ENCODE measurements at places on chromosomes 7 and 10.
A peak's percentile ranks its signal among the peaks of the same experiment; 100 is the strongest.

- DNase-seq, result no peak
These were observed 39.5 kb downstream of the DIP2C start for GRCh38 chr10:649798-650440.

DNA sequence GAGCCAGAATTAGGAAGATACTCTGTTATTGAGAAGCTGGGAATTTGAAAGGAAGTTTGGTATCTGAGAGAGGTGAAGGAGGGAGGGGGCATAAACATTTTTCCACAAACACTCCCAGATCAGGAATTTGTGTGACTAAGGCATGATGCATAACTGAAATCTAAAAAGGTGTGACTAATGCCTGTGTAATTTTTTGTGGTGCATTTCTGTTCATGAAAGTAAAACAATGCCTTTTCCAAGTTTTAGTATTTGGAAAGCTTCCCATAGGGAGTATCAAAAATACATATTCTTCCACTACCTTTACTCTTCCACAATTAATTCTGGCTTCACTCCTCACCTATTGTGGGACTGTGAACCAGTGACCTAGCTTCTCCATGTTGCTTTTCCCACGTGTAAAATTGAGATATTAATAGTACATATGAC lies 56.4 kb upstream of the CAV2 start:
- no peak for DNase-seq

- DNase-seq, result peak; percentile 62
These were observed 744 bp downstream of the CREM start for GRCh38 chr10:35127289-35127891.

- DNase-seq, result no peak
These were observed 66.2 kb downstream of the NAMPT start for GRCh38 chr7:106218546-106218945.

GRCh38 chr7:131546583-131547141 lies 9.8 kb downstream of the PODXL start:
- peak; percentile 60 for DNase-seq

DNA sequence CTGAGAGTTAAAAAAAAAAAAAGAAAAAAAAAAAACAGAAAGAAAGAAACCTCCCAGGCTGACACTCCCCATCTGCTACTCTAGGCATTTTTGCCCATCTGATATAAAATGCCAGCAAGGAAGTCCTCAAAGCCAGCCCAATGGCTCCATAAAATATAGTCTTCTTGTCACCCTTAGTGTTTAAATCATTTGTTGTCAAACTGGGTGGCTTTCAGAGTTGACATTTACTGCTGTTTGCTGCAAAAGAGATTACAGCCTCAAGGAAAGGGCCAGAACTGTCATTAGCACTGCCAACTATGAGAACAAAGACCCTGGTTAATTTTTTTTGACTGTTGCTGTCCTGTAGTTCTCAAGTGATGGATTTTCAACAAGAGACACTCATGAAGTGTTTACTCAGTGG lies 86.5 kb downstream of the TRIL start:
- no peak for DNase-seq

DNA sequence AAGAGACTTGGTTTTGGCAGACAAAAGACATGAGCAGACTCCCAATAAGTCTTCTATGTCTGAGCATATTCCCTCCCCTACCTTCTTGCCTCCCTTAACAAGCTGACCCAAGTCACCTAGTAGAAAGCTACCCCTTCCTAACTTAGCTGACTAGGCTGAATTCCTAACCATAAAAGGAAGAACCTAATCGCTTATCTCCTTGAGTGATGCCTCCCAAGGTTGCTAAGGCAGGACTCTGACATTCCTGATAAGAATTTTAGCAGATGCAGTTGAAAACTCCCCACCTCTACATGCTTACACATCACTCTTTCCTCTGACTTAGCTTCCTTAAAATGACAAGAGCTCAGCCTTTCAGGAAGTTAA lies 704.7 kb upstream of the MBL2 start:
- DNase-seq, result no peak

DNA sequence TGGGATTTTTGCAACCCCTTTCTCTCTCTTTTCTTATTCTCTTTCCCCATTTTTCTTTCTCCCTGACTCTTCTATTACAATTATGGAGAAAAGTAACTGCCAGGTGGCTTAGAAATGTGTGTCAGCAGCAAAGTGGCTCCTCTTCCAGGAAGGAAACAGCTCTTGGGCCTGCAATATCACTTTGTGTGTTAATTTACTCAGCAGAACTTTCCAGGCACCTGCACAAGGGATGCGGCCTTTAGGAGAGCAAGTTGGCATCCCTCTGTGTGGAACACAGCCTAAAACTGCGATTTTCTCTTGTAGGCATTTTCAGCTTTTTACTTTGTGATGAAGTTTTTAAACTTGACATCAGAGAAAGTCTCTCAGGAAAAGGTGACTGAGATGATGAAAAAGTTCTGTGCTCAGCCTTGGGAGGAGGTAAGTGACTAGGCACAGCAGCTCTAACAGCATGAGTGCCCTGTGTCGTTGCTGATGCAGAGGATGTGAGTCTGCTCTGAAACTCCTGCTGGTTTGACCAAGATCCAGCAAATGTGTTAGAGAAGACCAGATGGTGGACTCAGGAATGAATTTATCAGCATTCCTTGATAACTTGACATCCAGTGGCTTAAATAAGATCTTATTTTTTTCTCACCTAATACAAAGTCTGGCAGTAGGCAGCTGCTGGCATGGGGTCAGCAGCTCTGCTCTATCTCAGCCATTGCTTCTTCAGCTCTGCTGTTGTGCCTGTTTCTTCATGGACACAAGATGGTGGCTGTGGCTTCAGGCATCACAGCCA lies 47.4 kb upstream of the CC2D2B start:
- no peak for DNase-seq

- DNase-seq, result no peak
These were observed 78.1 kb downstream of the TPST1 start for GRCh38 chr7:66283003-66283920.

DNA sequence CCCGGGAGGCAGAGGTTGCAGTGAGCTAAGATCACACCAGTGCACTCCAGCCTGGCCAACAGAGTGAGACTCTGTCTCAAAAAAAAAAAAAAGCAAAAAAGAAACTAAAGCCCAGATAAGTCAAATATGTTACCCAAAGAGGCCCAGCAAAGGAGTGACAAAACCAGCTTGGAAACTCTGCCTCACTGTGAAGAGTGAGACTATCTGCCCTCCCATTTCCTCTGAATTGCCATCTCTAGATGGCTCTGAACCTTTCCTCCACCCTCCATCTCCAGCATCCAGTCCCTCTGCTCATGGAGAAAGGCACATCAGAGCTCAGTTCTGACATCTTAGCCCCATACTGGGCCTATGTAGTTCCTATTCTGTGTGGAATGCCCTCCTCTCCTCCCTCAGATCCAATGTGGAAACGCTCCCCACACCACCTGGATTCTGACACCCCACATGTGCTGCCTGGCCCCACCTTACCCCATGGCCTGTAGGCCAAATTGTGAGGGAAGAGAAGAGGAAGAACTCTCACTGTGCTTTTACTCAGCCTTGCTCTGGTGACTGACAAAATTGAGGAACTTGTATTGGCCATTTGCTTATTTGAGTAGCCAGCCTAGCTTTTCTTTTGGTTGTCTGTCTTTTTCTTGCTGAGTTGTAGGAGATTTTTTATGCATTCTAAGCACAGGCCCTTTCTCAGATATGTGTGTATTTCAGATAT lies 18.0 kb upstream of the NUDCD3 start:
- DNase-seq, result no peak

GRCh38 chr10:51574248-51575048 lies 124.9 kb downstream of the CSTF2T start:
- DNase-seq, result no peak

- DNase-seq, result no peak
These were observed 9.0 kb downstream of the AEBP1 start for GRCh38 chr7:44112997-44113763.

DNA sequence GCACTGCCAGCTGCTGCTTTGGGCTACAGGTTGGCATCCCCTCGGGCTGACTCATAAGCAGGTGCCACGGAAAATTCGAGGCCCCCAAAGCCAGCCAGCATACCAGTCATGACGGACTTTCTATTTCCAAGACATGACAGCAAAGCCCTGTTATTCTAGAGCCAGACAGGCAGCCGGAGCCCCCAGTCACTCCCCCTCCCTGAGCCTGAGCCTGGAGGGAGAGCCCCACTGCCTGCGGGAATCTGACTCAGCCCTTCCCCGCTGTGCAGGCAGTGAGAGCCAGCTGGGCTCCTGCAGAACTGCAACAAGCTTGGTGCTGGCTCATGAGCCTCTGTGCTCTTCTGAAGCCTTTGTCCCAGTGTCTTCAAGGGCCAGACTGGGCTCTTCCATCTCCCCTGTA lies 15.8 kb downstream of the BTBD16 start:
- no peak for DNase-seq

DNA sequence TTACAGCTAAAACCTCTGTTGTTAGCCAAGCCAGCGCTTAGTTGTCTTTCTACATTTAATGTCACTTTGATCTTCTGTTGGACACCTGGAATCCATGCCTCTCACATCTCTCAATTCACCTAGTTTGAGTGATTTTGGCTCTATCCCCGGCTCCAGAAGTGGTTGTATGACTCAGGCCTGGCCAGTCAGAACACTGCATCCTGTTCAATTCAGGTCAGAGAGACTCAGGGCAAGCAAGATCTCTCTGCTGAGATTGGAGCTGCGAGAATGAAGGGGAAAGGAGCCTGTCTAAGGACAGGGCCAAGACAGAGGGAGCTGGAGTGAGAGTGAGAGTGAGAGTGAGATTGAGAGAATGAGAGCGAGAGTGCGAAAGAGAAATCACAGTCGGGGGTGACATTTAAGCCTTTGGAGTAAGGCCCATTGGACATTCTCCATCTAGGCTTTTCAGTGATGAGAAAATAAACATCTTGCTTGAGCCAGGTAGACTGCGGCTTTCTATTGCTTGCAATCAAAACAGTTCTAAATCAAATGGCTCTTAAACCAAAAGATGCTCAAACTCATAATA lies 83.3 kb upstream of the DYNC1I1 start:
- no peak for DNase-seq

- no peak for DNase-seq
These were observed 1.2 kb downstream of the PLEKHA1 start for GRCh38 chr10:122375679-122376160.

- no peak for DNase-seq
These were observed 175.3 kb upstream of the KMT2E start for GRCh38 chr7:104838537-104839299.

DNA sequence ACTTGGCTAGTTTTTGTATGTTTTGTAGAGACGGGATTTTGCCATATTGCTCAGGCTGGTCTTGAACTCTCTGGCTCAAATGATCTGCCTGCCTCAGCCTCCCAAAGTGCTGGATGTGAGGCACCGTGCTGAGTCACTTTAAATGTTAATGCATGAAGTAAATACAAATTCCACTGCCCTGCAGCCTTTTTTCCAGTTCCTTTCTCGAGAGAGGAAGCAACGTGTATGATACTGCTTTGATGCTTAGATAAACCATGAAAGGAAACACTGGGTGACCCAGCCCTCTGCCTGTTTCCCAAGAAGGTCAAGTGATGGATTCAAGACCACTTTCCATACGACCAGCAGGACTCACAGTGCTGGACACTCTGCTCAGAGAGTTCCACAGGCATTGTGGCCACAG lies 11.3 kb upstream of the MRPS24 start:
- DNase-seq, result no peak

DNA sequence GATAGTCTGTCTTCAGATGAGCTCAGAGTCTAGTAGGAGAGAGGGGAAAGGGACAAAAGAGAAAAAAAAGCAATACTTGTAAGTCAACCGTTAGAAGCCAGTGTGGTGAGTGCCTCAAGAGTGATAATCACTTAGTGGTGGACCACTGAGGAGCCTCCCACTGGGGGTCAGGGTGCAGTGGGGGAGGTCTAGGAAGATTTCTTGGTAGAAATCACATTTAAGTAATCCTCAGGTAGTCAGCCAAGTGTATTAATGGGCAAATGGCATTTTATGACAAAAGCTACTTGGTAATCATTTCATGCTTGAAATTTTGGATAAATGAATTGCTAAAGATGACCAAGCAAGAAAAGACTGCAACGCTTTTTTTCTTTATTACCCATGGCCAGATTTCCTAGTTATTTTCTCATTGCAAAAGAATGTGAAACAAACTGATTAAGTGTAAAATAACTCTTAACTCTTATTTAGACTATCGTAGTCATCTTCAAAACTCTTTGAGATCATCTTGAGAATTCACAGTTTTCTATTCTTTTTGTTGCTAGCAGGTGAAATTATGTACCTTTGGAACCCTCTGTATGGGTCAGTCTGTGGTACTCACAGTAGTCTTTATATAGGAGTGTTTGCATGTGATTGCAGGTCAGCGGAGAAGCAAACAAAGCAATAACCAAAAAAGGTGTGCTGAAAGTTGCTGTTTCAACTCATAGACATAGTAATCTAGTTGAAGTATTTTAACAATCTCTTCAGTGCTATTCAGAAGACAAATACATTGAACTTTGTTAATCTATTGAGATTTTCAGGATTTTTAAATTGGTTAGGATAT lies 63.9 kb downstream of the PPP1R9A start:
- no peak for DNase-seq

- DNase-seq, result no peak
These were observed 154.0 kb upstream of the C7orf33 start for GRCh38 chr7:148436571-148436970.

GRCh38 chr7:83487801-83488200 lies 161.1 kb downstream of the SEMA3E start:
- no peak for DNase-seq

DNA sequence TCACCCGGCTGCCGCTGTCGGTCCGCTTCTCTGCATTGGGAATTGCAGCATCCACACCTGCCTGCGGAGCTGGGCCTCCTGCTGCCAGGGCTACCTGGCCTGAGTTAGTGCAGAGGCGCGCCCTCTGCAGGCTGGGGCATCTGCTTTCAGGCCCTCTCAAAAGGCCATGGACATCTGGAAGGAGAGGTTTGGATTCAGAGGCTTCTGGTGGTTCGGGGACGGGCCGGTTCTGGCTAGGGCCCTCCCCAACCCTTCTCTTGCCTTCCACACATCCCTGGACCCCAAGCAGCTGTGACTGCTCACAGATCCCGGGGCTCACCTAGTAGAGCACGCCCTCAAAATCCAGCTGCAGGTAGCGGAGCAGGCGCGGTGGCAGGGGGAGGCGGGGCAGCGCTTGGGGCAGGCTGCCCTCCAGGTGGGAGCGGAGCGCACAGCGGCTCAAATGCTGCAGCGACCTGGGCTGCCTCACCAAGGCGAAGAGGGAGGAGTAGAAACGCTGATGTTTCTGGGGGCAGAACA lies 8.4 kb upstream of the GBX1 start:
- no peak for DNase-seq

- DNase-seq, result no peak
These were observed 5.8 kb downstream of the UPP1 start for GRCh38 chr7:48094861-48095293.

- DNase-seq, result no peak
These were observed 764.3 kb downstream of the SUGCT start for GRCh38 chr7:40899151-40899550.

Data from activated CD8-positive, alpha-beta T cell treated with anti-CD3 and anti-CD28 coated beads, Interleukin-2, amount 10 ng/mL, durations not matched to agents 7 days and 5 days (primary cell).